ENCODE measurements at places on chromosomes 16 and 17.

DNA sequence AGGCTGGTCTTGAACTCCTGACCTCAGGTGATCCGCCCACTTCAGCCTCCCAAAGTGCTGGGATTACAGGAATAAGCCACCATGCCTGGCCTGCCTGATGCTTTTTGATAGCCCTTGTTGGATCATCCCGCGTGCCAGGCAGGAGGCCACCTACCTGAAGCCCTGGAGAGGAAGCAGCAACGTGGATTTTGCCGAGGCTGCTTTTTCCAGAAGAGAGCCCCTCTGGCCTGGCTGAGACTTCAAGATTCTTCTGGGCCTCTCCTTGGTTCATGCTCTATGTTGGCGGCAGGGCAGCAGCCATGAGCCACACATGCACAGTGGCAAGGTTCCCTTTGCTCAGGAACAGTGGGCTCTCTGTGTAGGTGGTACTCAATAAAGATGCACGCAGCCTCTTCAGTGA, 11.5 kb downstream of the KATNB1 start:
- DNase-seq = no peak

GRCh38 chr17:17572010-17572785, 19.3 kb downstream of the PEMT start:
- DNase-seq = no peak

- DNase-seq = no peak
Observed at GRCh38 chr17:76131051-76131691, 9.9 kb downstream of the FOXJ1 start.

DNA sequence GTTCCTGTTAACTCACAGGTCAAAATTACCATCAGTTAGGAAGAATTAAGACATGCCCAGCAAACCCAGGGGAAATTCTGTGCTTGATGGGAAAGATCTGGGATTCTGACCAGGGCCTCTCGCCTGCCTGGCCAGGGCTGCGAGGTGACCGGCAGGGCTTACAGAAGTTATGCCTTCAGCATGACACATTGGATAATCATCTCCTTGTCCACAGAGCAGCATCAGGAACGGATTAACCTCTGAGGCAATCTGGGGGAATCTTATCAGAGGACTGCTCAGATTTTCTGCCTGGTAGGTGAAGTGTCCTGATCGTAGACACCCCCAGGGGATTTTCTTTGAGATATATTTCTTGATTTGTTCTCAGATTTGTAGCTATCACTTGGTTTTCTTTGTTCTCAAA, 172.5 kb downstream of the HS3ST3A1 start:
- no peak for DNase-seq

GRCh38 chr17:21066394-21066793, 23.6 kb upstream of the USP22 start:
- no peak for DNase-seq

DNA sequence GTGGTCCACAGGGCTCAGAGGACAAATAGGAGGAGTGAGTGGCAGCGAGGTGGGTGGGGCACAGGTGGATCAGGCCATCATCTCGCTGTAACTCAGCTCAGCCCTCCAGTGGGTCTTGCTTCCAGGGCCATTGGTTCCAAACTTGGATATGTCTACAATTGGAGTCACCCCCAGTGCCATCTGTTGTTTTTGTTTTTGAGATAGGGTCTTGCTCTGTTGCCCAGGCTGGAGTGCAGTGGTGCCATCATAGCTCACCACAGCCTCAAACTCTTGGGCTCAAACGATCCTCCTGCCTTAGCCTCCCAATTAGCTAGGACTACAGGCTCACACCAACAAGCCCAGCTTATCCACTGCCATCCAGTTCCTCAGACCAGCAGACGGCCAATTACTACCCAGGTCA, 45.9 kb downstream of the DDX19A start:
- DNase-seq = no peak

DNA sequence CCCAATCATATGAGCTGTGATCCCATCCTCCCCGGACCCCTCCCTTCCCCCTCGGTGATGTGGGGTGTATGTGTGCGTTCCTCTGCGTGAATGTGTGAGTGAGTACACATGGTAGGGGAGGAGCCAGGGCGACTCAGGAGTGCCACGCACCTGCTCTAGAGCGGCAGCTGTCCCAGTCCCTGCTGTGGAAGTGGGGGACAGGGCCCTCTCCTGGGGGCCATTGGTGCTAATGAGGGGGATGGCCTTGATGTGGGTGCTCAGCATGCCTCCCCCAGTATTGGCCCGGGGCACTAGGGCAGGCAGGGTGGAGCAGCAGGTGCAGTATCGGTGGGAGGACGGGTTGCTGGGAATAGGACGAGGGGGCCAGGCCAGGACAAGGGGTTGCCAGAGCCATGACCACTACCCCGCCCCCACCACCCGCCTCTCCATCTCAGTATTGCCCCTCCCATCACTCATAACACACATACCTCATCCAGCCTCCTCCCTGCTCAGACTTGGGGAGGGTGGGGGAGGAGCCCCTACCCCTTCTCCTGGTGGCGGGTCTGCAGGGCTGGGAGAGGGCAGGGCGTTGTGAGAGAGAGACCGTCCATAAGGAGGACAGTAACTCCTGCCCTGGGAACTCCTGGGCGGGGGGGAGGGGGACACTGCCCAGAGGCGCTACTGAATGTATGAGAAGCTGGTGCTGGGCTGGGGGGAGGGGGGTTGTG, 8.5 kb downstream of the NR1D1 start:
- DNase-seq = no peak

DNA sequence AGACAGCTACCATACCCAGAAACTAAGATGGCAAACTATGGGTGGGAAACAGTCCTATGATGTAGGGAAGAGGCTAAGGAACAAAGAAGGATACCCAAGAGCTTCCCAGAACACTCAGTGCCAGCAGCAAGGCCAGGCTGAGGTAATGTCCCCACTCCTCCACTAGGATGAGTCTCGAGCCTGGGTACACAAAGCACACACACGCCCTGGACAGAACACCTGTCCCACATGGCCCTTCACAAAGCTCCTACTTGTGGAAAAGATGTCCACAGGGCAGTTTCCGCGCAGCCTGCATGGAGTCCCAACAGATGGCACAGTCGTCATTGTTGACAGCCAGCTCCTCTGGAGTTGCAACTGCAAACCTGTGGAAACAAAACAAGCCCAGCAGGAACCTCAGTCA, 23.9 kb downstream of the AMFR start:
- no peak for DNase-seq

DNA sequence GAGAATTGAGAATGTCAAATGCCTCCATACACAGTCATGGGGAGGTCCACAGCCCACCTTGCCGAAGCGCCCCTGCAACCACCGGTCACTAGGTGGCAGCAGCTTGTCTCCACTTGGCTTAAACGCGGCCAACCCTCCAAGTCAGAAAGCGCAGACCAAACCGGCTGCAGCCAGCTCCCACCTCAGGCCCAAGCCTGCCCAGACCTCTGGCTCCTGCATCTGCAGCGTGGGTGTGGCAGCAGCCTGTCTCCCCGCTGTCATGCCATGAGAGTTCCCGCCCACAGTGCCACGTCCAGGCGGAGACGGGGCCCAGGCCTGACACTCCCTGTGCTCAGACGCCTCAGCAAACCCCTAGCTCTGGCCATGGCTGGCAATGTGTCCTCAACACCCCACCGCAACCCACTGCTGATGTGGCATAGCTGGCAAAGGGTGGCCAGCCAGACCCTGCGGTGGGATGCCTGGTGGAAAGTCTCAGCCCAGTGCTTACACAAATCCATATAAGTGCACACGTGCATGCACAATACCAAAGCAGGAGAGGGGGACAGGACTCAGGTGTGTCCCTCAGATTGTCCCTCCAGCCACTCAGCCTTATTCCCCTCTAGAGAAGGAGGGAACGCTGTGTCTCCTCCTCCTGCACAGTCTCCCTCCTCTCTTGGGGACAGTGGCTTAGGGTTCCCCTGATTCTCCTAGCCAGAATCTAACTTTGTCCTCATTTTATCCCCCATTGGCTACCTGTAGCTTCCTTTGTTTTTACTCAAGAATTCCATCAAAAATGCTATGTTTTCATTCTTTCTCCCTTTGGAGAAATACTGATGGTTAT, 10.9 kb downstream of the COPZ2 start:
- DNase-seq = peak; percentile 65

- DNase-seq = no peak
Observed at GRCh38 chr17:20172376-20172775, 163.2 kb downstream of the SPECC1 start.

- DNase-seq = no peak
Observed at GRCh38 chr16:30668393-30668792, 10.2 kb downstream of the FBRS start.

- no peak for DNase-seq
Observed at GRCh38 chr16:23676924-23677480, 1.7 kb upstream of the PLK1 start.

DNA sequence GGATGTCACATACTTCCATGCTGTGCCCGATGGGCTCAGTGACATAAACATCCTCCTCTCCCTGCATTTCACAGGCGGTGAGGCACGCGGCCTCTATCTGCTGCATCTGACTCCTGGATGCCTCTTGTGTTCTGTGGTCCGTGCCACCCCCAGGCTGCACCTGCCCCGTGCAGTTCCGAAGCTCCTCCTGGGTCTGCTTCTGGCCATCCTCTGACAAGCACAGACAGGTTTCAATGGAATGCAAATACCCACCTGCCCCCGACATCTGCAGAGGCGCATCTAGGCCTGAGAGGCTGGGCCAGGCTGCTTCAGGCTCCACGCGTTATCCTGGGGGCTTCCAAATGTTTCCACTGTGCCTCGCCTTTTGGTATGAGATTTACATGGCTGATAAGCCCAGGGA, 46.3 kb upstream of the DNAH17 start:
- DNase-seq = no peak

DNA sequence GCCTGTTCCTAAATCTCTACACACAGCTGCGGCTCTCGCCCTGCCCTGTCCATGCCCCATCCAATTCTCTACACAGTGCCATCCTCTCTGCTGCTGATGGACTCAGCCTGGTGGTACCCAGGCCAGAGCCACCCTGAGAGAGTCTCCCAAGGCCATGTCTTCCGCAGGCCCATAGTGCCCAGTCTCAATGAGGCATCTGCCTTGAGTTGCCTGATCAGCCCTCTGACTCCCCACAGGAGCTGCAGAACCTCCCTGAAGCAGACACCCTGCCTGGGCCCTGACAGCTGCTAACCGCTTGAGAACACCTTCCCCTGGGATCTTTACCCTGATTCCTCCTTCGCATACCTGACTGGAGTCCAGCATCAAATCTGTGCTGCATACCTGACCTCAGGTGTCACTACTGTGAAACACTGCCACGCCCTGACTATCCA, 13.3 kb downstream of the TSPOAP1 start:
- DNase-seq = no peak

- DNase-seq = no peak
Observed at GRCh38 chr17:77796176-77796860, 162.2 kb upstream of the TNRC6C start.

DNA sequence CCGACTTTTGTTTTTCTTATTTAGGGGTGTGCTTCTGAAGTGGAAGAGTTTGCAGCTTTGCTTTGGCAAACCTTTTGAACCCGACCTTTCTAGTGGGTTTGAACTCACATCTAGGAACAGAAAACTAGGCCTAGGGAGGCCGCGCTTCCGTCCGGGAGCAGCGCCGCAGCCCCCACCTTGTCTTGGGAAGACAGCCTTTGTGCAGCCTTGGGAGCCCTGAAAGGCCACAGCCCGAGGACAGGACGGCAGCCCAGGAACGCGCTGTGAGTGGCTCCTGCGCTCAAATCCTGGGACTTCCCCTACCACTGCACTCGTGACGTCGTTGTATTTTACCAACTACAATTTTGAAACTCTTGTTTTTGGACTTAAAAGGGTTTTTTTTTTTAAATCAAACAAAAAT, 53.7 kb upstream of the ZNF267 start:
- DNase-seq = no peak

DNA sequence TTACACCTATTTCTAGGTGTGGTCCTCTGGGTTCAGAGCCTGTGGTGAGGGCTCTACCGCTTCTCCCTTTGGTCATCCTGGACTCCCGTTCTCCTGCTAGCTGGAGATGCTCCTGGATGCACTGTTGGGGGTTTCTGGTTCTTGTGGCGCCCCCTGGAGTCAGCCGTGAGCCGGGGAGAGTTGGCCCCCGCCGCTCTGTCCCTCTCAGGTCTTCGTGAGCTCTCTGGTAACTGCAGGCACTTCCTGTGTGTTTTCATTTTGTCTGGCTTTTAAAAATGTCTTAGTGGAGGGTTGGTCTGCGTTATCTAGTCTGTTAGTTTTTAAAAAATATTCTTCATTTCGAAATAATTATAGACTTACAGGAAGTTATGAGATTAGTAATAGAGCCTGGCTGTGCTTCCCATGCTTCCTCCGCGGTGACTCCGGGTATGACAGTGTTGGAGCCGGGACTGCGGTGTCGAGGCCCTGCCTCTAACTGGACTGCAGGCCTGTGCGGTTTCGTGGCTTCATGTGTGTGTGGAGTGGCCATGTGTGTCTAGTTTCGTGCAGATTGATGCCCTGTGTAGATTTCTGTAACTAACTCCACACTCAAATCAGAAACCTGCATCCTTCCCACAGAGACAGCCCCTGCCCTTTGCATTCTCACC, 78.0 kb upstream of the ZNF750 start:
- DNase-seq = no peak

GRCh38 chr16:67844497-67844896, 2.2 kb upstream of the NUTF2 start:
- DNase-seq = no peak

DNA sequence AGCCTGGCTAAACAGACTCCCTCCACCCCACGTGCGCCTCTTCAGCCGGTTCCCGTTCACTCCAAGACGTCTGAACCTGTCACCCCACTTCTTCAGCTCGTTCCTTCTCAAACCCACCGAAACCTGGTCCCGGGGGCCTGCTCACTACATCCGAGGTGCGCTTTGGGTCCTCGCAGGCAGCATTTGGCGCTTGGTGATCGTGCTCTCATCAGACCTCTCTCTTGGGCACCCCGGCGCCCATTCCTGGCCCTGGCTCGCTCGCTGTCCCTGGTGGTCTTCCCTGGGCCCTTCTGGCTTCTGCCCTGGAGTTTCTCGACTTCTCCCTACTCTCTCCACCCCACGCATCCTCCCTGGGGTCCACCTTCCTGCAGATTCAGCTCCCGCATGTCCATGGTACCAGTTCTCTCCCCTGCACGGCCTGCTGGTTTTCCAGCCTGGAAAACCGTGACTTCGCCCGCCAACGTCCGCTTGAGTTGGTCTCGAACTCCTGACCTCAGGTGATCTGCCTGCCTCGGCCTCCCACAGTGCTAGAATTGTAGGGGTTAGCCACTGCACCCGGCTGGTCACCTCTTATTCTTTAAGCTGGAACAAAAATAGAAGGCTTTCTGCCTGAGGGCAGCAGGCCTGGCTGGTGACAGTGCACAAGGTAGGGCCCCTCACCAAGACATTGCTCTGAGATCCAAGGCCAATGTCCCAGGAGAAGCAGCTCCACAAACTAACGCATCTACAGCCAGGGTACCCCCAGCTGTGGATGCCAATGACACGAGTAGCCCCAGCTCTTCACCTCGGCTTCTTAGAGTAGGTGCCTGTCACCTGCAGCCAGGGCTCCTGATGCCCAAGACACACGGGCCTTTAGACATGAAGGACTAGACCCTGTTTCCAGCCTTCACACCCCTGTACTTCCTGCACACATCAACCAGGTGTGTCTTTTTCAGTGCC, 1.1 kb upstream of the MEAK7 start:
- no peak for DNase-seq

All from stimulated activated CD4-positive, alpha-beta T cell treated with anti-CD3 and anti-CD28 coated beads, Interleukin-15, amount 100 ng/mL, for 48 hours (primary cell).